Dorsolateral prefrontal cortex (tissue), 122 donors: ENCODE measurements at places on chromosomes 6 and 20. TPM values are rescaled to one million over a fixed set of nuclear protein-coding genes. Genes with fewer than 3 reads are reported as not detected.

DNA sequence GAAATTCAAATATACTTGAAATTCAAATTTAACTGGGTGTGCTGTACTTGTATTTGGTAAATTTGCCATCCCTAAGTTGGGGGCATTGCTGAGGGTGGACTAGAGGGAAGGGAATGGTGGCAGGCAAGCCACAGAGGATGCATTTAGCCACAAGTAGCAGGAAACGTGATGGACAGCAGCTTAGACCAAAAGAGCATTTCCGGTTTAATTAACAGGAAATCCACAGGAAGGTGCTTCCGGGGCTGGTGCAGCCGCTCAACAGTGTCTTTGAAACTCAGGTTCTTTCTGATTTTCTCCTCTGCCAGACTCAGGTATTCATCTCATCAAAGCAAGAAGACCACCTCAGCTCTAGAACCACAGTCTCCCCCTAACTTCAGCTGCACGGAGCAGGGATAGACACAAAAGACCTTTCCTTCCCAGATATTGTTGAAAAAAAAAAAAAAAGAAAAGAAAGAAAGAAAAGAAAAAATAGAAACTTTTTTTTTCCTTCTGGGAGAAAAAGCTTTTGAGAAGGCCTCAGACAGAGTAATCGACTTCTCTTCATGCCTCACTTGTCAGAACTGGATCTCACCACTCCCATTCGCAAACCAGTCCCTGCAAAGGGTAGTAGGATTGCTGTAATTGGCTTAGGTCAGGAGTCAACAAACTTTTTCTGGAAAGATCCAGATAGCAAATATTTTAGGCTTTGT is 8.0 kb upstream of the BCAS1 start:
- DNase-seq, result no peak

- DNase-seq, result no peak
Observed at GRCh38 chr6:13513626-13514502, 26.5 kb upstream of the GFOD1 start.

- DNase-seq, result no peak
Observed at GRCh38 chr20:14992961-14993360, 655.5 kb upstream of the FLRT3 start.

Gene PSORS1C2
- not detected for total RNA-seq

- no peak for DNase-seq
Observed at GRCh38 chr6:141415896-141416295, 716.8 kb upstream of the GJE1 start.

Gene CFAP61
- total RNA-seq, result 14.5 TPM

DNA sequence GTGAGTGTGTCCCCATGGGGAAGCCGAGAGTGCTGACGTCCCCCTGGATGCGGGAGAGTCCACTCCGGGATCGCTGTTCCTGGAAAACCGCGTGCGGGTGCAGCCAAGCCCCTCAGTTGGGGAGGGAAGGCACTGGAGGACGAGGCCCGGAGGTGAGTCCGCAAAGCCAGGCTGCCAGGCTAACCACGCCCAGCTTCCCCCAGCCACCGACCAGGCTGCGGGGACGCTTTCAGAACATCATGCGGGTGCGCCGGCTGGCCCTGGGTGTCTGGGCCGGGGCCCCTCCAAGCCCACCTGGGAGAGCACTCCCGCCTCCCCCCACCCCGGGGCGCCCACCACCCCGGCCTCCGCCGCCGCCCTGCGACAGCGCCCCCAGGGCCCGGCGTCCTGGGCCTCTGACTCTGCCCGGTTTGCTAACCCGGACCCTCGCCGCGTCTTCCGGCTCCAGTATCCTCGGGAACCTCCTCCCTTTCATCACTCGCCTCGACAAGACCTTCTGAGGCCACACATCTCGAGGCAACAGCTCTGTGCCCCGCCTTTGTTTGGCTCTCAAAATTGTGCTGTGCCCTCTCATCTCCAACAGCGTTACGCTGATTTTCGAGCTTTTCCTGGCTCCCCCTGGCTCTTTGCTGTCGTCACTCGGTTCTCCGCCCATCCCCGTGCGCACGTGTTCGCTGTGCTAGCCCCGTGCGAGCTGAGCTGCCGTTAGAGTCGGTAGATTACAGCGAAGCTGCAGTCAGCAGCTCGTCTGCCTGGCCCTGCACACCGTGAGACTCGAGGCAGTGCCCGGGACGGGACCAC is 47.1 kb upstream of the ENTPD6 start:
- peak; percentile 75 for DNase-seq

GRCh38 chr6:70538376-70538775 is 28.4 kb upstream of the SDHAF4 start:
- no peak for DNase-seq

Gene FAM209B
- total RNA-seq, result not detected

DNA sequence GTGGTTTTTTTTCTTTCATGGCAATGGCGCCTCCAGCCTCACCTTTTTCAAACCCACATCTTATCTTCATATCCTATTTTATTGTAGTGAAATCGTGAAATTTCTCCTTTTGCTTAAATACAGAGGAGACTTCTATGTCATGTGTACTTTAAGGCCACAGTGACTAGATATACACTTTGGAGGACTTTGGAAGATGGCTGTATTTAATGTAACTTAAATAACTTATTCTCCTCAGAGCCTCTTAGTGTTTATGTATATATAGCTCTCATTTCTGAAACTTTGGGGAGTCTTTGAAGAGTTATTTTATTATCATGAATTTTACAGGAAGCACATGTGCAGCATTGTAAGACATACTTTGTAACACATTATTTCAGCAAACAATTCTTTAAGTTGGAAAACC is 968 bp downstream of the LAMA2 start:
- DNase-seq, result no peak

Gene GTSF1L
- total RNA-seq, result not detected

DNA sequence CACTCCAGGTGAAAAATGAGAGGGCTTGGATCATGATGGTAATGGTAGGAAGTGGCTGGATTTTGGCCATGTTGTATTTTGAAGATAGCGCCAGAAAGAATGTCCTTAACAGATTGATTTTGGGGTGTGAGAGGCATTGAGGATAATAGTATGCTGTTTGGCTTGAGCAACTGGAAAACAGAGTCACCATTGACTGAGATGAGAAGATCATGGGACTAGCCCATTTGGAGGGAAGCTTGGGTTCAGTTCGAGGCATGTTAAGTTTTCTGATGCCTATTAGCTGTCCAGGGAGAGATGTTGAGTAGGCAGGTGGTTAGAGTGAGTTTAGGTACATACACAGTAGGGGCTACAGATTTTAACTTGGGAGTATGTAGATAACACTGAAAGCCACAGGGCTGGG is 23.3 kb downstream of the PLCG1 start:
- DNase-seq, result no peak

DNA sequence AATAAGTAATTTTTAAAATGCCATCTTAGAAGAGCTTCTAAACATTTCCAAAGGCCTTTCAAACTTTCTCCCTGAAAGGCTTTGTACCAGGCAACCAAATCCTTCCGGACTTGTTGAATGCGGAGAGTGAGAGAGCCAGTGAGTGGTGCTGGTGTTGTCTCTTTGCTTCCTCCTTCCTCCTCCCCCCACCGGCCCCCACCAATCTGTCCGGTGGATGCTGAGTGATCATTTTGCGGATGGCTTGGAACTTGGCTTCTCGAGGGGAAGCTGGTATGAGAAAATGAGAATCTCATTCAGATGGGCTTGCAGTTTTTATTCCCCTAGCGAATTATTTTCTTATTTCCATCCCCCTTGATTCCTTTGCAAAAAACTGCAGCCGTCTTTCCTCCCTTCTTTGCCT is 97.3 kb downstream of the ANKRD60 start:
- DNase-seq, result no peak

Gene AKAP12
- 120 TPM for total RNA-seq

Gene PKHD1
- 0.07 TPM for total RNA-seq

DNA sequence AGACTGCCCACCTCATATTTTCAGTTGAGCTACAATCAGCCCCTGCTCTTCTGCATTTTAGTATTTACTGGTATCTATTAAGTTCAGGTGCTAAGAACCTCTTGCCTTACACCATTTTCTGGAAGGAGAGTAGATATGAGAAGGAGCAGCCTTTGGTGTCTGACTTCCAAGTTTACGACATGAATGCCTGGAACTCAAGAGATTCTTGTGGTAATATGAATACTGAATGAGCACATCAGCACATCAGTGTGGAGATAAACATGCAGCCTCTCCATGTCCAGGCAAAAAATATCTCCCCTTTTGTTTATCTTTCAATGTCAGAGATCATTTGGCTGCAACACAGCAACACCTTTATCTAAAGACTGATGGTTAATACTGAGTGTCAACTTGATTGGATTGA is 65.8 kb upstream of the THEMIS start:
- no peak for DNase-seq

GRCh38 chr20:25863536-25864325 is 167.1 kb upstream of the ZNF337 start:
- peak; percentile 40 for DNase-seq

Gene CAP2
- 139 TPM for total RNA-seq

Gene C6orf132
- total RNA-seq, result not detected

Gene ARHGAP40
- not detected for total RNA-seq

DNA sequence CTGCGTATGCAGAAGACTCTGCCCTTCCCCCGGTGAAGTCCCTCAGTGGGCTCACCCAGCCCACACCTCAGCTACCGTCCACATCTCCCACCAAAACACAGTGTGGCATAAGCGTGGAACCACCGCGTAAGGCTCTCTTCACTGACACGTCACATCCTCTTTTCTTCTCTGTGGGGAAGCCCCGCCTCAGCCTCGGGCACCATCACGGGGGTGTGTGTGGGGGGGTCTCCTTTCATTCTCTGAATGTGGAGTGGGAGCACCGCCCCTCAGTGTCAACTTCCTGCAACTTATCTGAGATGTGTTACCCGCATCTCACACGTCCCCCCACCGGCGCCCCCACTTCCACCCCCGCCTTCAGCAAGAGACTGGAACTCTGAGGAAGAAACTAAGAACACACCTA is 388.4 kb upstream of the JARID2 start:
- no peak for DNase-seq

DNA sequence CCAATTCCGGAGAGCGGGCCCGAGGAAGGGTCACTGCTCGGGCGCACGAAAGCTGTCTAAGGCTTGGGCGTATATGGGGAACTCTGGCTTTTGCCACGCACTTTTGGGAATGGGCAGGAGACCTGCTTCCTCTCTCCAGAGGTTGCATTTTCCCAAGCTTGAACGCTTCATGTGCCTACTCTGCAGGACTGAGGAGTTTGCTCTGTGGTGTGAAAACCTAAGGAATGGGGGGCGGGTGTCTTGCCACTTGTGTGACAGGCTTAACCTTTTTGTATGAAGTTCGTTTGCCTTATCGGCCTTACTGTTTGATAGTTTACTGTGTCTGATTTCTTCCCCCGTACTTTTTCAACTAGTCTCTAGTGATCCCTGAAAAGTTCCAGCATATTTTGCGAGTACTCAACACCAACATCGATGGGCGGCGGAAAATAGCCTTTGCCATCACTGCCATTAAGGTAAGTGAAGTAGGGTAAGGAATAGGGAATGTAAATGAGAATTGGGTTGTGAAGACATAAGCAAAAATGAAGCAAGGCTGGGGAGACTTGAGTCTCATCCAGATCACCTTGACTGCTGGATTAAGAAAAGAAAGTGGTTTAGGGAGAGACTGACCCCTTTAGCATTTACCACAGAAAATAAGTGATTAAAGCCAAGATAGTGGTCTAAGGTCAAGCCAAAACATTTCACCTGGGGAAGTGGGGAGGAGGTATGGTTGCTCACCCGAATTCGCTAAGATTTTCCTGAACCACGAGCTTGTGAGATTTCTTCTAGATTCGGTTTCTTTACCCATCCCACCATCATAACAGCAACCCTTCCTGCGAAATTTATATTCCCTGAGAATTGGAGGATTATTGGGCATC is 627 bp downstream of the RPS18 start:
- no peak for DNase-seq

DNA sequence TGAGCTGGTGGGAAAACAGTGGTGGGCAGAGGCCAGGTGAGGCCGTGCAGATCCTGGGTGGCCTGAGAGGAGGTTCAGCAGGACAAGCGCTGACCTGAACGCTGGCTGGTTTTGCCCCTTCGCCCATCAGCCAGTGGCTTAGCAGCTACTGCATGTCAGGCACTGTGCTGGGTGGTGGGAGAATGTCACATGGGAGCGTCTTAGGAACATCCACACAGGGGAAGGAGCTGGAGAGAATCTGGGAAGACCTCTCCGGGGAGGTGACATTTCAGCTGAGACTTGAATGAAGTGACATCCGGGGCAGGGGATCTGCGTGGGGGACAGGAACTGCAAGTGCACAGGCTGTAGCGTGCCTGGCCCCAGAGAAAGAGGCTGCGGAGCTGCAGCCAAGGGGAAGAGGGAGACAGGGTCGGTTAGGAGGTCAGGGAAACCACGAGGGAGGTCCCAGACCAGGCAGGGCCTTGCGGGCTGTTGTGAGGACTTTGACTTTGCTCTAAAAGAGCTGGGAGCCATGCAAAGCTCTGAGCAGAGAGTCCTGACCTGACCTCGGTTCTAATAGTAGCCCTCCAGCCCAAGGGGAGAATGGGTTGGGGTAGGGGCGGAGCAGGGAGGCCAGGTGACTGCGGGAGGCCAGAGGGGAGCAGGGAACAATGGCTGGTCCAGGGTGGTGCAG is 156.8 kb upstream of the PTPN1 start:
- no peak for DNase-seq

DNA sequence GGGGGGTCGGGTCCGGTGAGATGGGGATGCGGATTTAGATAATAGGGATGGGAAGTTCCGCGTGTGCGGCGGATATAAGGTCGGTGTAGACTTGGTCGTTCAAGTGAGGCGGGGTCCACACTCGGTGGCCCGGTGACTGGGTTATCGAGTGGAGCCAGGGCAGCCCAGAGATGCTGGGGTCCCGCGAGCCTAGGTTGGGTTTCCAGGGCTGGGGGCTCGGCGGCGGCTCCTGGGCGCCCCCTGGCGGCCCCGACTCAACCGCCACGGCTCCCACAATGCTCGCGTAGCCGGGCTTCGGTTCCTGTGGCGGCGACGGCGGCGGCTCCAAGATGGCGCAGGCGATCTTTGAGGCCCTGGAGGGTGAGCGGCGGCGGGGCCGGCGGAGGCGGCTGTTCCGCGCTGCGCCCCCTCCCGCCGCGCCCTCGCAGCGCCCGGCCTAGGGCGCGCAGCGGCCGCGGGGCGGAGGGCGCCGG is at the start of gene ZNF341:
TSS of gene ZNF341 (plus strand) at position 304 of the 473 bp plus-strand sequence. CDS start at position 330, 26 bp downstream.
- DNase-seq, result peak; percentile 92

DNA sequence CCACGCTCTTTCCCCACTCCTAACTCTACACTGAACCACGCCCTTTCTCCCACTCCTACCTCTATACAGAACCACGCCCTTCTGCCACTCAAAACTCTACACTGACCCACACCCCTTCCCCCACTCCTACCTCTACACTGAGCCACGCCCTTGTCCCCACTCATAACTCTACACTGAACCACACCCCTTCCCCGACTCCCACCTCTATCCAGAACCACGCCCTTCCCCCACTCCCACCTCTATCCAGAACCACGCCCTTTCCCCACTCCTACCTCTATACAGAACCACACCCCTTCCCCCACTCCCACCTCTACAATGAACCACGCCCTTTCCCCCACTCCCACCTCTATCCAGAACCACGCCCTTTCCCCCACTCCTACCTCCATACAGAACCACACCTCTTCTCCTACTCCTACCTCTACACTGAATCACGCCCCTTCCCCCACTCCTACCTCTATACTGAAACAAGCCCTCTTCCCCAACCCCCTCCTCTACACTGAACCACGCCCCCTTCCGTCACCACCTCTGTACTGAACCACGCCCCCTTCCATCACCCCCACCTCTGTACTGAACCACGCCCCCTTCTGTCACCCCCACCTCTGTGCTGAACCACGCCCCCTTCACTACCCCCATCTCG is 10.1 kb downstream of the PXMP4 start:
- DNase-seq, result no peak

- no peak for DNase-seq
Observed at GRCh38 chr6:73028124-73028766, 197.1 kb downstream of the KHDC1L start.

GRCh38 chr6:157699777-157700636 is 123.0 kb upstream of the SNX9 start:
- no peak for DNase-seq
